Panc1 (cell line): ENCODE measurements at places on chromosomes 5 and 9. TPM values are rescaled to one million over a fixed set of nuclear protein-coding genes. Genes with fewer than 3 reads are reported as not detected.

CSF2 gene
- total RNA-seq = not detected

MARCOL gene
- not detected for total RNA-seq

PDE6A gene
- total RNA-seq = 0.33 TPM

SMIM33 gene
- not detected for total RNA-seq

CCL21 gene
- total RNA-seq = not detected

- no peak for DNase-seq
These were observed 858 bp downstream of the NCS1 start for GRCh38 chr9:130172858-130173665.

DNA sequence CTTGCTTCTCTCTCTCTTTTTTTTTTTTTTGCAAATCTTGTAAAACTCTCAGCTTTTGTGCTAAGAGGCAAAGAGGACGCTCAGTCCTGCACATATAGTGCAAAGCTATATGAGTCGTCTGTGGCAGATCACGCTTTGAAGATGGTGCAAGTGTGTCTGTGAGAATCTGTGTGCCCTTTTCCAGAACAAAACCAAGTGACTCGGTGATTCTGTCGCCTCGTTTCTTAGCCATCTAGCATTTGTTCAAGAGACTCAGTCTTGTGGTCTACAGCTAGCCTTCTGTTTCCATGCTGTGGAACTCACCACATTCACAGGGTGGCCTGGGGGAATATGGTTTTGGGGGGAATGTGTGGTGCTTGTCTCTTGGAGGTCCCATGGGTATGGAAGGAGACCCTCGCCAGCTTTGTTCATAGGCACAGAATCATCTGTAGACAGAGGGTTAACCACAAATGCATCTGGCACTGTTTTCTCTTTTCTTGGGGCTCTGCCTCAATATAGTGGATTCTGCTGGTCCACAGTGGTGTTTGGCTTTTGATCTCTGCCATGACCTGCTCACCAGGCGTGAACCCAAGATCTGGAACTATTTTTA, 82.1 kb downstream of the C9orf152 start:
- no peak for DNase-seq

GRCh38 chr9:112446080-112446479, 40.5 kb upstream of the KIAA1958 start:
- no peak for DNase-seq

- DNase-seq = no peak
These were observed 330.0 kb downstream of the PRR16 start for GRCh38 chr5:120794121-120794520.

IFNE gene
- total RNA-seq = 0.44 TPM

GRCh38 chr9:84296146-84296843, 44.3 kb downstream of the SLC28A3 start:
- no peak for DNase-seq

GRCh38 chr5:132093271-132093670, 19.7 kb downstream of the CSF2 start:
- no peak for DNase-seq

PRLR gene
- 0.46 TPM for total RNA-seq
